ENCODE measurements at places on chromosomes 3 and 15.

DNA sequence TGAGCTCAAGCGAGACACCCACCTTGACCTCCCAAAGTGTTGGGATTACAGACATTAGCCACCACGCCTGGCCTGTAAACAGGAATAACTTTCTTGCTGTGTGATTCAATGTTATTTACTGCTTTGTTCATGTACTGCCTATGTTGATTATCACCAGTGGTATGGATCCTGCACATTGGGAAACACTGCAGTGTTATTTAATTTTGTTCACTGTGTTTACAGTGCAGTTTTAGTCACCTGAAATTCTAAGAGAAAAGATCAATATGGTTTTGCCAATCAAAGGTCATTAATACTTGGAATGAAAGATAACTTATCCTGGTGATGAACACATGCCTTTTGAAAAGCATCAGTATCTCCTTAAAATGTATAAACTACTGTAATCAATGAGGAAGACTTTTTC, 8.6 kb upstream of the GABPB1 start:
- no peak for DNase-seq

GRCh38 chr3:130991126-130991525, 35.5 kb downstream of the ASTE1 start:
- no peak for DNase-seq

GRCh38 chr15:41692049-41692448, 31.8 kb downstream of the MGA start:
- no peak for DNase-seq

DNA sequence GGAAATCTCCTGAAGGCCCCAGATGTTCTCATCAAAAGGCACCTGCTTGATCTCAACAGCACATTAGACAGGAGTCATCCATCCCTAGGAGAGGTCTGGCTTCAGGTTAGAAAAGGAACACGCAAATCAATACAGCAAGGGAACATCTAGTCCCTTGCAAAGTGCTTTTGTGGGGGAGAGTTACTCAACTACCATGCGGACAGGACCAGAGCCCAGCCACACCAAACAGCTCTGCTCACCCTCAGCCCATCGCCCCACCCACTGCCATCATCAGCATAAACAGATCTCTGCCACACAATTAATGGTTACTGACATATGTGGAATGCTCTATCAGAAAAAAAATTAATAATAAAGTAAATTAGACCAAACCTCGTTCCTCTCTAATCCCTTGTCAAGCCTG, 85.6 kb downstream of the MYLK start:
- DNase-seq: no peak

GRCh38 chr3:32257042-32257441, 18.6 kb downstream of the CMTM8 start:
- DNase-seq: no peak

- peak; percentile 30 for DNase-seq
Measured at GRCh38 chr3:159260049-159260662, 458.3 kb downstream of the MFSD1 start.

GRCh38 chr3:51673181-51673801, 2.2 kb downstream of the TEX264 start:
- no peak for DNase-seq

DNA sequence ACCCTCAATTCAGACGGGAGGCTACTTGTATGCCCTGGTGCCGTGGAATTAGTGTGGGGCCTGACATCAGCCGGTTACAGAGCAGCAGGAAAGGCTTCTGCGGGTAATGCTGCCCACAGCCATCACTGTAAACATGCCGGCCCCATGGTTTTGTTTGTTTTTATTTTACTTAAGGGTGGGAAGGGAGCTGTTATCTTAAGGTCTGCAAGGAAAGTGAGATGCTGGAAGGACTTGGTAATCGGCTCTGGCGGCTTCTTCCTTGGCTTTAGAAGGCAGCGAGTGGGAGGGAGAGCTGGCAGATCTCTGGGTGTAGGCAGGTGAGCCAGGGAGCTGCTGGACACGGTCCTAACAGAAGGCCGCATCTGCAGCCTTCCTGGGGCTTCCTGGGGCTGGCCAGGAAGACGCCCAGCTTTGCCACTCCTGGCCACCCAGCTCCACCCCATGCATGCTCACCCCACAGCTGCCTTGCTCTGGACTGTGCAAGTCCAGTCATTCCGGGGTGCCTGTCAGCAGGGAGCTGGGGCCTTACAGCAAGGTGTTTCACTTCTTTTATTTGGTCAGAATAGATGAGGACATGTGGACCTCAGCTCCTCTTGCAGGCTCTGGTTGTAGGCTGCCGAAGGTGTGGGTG, 54.1 kb upstream of the FURIN start:
- DNase-seq: no peak

DNA sequence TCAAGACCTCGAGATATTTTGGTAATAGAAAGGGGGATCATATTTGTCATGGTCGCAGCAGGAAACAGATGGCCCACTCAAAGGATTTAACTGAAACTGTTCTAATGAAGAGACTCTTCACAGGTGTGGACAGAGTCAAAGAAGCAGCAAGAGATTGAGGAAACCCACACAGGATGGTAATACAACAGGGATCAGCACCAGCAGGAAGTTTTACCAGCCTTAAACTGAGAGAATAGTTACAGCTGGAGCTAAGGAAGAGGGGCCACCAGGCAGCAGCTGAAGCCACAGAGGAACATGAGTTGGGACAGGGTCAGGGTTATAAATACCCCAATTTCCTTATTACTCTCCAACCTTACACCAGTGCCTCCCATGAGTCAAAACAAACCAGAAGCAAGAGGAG, 131.8 kb upstream of the UBE2E2 start:
- no peak for DNase-seq

DNA sequence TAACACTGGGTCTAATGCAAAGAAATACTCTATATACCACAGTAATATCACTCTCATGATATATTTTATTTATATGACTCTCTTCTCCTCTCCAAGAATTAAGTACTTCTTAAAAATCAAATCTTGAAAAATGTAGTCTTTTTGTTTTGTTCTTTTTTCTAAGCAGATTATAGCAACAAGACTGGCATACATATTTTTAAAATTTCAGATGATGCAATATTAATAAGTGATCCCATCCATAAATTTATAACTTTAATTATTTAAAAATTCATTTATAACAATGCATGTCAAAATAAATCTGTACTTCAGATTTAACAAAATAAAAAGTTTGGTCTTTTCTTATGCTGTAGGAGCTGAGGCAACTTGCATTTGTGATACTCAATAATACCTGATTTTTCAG, 95.0 kb upstream of the NEDD4 start:
- DNase-seq: no peak

GRCh38 chr3:20930034-20930433, 744.0 kb upstream of the SGO1 start:
- DNase-seq: peak; percentile 10

- DNase-seq: no peak
Measured at GRCh38 chr3:40828741-40829415, 304.1 kb downstream of the ZNF621 start.

- no peak for DNase-seq
Measured at GRCh38 chr15:40590667-40591050, 3.4 kb upstream of the KNL1 start.

DNA sequence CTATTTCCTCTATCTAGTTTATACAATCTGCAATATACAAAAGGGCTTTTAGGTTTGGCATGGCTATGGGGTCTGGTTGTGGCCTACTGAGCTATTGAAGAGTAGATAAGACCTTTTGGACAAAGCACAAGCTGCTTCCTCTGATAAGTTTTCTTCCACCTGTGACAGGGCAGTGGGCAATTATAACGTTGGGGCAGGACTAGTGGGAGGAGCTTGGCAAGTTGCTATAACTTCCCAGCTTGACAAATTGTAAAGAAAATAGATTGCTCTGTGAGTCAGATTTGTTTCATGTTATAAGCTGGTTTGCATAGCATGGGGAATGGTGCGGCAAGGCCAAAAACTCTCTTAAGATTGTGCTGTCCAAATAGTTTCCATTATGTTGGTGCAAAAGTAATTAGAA, 64.9 kb downstream of the SLC7A14 start:
- DNase-seq: no peak

DNA sequence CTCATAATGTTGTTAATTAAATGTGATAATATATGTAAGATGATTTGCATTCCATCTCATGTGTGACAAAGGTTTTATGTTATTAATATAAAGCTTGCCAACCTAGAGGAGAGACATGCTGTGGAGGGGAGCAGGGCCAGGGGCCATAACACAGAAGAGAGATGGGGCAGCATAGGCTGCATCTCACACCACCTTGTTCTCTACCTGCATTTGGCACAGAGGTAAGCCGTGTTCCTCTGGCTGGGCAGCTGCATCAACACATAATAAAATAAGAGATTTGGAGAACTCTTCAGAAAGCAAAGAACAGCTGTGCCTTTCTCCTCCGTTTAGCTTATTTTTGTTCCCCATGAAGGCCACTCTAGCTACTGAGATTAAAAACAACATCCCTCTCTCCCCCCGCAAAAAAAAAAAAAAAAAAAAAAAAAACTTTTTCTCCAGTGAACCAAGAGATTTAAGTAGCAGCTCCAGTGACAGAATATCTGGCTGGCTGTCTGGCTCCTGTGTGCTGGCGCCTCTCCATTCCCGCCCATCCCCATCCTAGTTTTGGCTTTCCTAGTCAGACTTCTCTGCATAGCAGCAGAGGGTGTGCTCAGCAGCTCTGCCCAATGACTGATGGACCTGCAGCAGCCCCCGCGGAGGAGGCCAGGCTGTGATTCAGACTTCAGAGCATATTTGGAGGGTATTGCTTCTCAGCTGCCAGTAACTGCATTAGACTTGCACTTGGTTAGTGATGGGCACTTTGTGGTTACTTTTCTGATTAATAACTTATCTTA, 52.2 kb upstream of the STXBP5L start:
- DNase-seq: no peak

Measured in SK-N-SH (cell line).